ENCODE measurements at places on chromosomes 4 and X.

DNA sequence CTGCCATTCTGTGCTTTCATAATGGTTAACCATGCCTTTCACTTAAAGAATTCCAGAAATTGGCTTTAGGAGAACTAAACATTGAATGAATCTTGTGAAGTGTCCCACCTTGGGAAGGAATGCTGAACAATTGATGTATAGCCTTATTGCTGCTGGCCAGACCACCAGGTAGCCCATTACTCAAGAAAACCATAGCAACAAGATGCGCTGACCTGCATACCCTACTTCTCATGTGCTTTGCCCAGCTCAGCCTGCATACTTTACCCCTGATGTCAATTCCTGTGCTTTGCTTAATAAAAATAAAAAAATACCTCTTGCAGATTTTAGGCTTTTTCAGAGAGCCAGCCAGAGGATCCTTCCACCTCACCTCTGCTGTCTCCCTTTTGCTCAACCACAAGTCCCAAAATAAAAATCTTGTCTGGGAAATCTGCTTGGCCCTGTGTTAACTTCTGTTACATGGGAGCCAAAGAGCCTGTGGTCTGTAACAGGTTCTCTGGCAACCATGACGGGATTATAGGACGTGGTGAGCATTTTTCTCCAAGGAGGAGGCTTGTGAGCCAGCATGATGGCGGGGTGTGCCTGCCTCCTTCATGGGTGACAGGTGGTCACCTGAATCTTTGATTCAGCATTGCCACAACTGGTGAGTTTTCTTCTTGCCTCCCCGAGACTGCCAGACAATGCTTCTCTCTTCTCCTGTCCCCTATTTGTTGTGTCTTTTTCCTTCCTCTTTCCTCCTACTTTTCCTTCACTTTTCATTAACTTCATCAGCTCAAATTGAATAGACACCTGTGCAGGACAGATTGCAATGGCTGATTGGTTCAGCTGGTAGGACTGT, 106.8 kb downstream of the ARSJ start:
- H3K4me3 ChIP-seq = no peak overlapping the region
- H3K27me3 ChIP-seq = no peaks in the 10 kb centered on the region
- H3K4me1 ChIP-seq = peaks cover 2% of the 10 kb centered on the region
- H3K27ac ChIP-seq = no peak overlapping the region
- peak; percentile 65 for DNase-seq

GRCh38 chr4:92304606-92305005, 840 bp downstream of the GRID2 start:
- no peak for DNase-seq
- H3K27me3 ChIP-seq = peaks cover 10% of the 10 kb centered on the region
- peaks cover 5% of the 10 kb centered on the region for H3K4me1 ChIP-seq
- no peak overlapping the region for H3K27ac ChIP-seq
- H3K4me3 ChIP-seq = no peak overlapping the region
- H3K36me3 ChIP-seq = no peaks in the 10 kb centered on the region

DNA sequence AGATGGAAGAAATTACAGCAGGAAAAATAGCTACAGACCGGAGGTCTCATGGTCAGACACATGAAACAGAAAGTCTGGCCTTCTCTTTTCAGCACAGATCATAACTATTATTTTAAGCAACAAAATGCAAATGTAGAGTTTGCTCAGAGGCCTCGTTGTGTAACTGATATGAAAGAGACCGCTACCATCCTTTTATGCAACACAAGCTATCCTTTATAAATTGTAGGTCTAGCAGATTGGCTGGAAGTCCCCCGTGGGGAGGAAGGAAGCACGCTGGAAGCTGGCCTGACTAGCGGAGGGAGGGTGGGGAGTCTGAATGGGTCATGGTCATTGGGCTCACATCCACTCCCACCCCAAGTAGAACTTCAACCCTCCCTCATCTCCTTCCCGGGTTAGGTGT, 27.7 kb downstream of the DMP1 start:
- no peaks in the 10 kb centered on the region for H3K36me3 ChIP-seq
- no peak overlapping the region for H3K4me3 ChIP-seq
- H3K4me1 ChIP-seq = no peaks in the 10 kb centered on the region
- H3K27me3 ChIP-seq = no peaks in the 10 kb centered on the region
- H3K27ac ChIP-seq = no peak overlapping the region

- DNase-seq = no peak
- H3K36me3 ChIP-seq = no peaks in the 10 kb centered on the region
- H3K4me1 ChIP-seq = no peaks in the 10 kb centered on the region
- no peak overlapping the region for H3K27ac ChIP-seq
These were observed 6.3 kb upstream of the OTUD4 start for GRCh38 chr4:145186729-145187128.

DNA sequence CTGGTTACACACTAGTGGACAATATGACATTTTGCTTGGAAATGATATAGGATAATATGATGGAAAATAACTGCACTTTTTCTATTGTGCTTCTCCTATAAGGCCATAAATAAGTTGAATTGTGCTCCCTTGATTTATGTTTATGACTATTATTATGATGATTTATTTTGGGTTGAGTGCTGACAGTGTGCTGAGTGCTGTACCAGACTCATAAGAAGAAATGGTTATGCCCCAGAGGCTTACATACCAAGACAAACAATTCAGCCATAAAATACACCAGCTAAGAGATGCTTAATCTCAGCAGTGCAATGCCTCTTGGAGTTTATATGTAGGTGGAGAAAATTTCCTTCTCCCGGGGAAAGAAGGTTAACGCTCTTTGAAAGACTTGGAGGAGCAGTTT, 199.8 kb upstream of the NOCT start:
- H3K27me3 ChIP-seq = no peaks in the 10 kb centered on the region
- no peaks in the 10 kb centered on the region for H3K4me1 ChIP-seq
- H3K36me3 ChIP-seq = no peaks in the 10 kb centered on the region
- H3K27ac ChIP-seq = no peak overlapping the region
- DNase-seq = no peak
- no peak overlapping the region for H3K4me3 ChIP-seq

GRCh38 chr4:152369902-152370295, 166.0 kb downstream of the FBXW7 start:
- H3K27ac ChIP-seq = no peak overlapping the region
- no peaks in the 10 kb centered on the region for H3K27me3 ChIP-seq
- no peaks in the 10 kb centered on the region for H3K4me1 ChIP-seq
- H3K36me3 ChIP-seq = no peaks in the 10 kb centered on the region

- H3K27me3 ChIP-seq = no peaks in the 10 kb centered on the region
- H3K4me3 ChIP-seq = no peak overlapping the region
- H3K27ac ChIP-seq = no peak overlapping the region
- DNase-seq = no peak
- no peaks in the 10 kb centered on the region for H3K4me1 ChIP-seq
- no peaks in the 10 kb centered on the region for H3K36me3 ChIP-seq
These were observed 3.9 kb upstream of the UBA6 start for GRCh38 chr4:67704843-67705242.

- H3K4me1 ChIP-seq = no peaks in the 10 kb centered on the region
- no peak for DNase-seq
- H3K27me3 ChIP-seq = no peaks in the 10 kb centered on the region
These were observed 2413.6 kb downstream of the PCDH7 start for GRCh38 chr4:33133723-33134122.

- no peaks in the 10 kb centered on the region for H3K4me1 ChIP-seq
- no peak overlapping the region for H3K4me3 ChIP-seq
- no peaks in the 10 kb centered on the region for H3K27me3 ChIP-seq
- H3K36me3 ChIP-seq = no peaks in the 10 kb centered on the region
These were observed 239.3 kb downstream of the C4orf33 start for GRCh38 chr4:129335276-129335675.

- H3K4me3 ChIP-seq = no peak overlapping the region
- no peaks in the 10 kb centered on the region for H3K36me3 ChIP-seq
- peak; percentile 63 for DNase-seq
- H3K4me1 ChIP-seq = no peaks in the 10 kb centered on the region
- H3K27ac ChIP-seq = no peak overlapping the region
These were observed 109.9 kb upstream of the NAP1L5 start for GRCh38 chr4:88807499-88807898.

DNA sequence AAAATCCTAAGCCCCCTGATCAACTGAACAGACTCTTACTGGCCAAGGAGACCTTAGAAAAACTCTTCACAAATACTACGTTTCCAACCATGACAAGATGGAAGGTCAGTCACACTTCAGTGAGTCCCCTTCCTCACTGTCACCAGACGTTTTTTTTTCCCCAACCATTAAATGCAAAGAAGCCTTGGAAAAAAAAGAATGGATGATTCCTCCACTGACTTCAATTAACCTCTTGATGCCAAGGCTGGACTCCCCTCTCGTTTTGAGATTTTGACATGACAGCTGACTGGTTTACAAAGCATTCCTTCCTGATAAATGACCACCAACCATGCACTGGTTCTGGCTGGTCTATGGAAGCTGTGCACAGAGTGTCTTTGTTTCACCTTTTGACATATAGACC, 73.2 kb downstream of the SLC34A2 start:
- H3K4me3 ChIP-seq = no peak overlapping the region
- no peaks in the 10 kb centered on the region for H3K27me3 ChIP-seq
- H3K4me1 ChIP-seq = no peaks in the 10 kb centered on the region

GRCh38 chr4:105652286-105652888, 56.1 kb downstream of the INTS12 start:
- no peak overlapping the region for H3K4me3 ChIP-seq
- DNase-seq = no peak
- no peaks in the 10 kb centered on the region for H3K4me1 ChIP-seq

- no peaks in the 10 kb centered on the region for H3K27me3 ChIP-seq
- no peak overlapping the region for H3K4me3 ChIP-seq
- no peak for DNase-seq
- H3K27ac ChIP-seq = no peak overlapping the region
These were observed 11.5 kb downstream of the CXCL2 start for GRCh38 chr4:74087481-74087880.

- H3K36me3 ChIP-seq = no peaks in the 10 kb centered on the region
- H3K4me3 ChIP-seq = no peak overlapping the region
- H3K27ac ChIP-seq = no peak overlapping the region
- DNase-seq = no peak
- H3K4me1 ChIP-seq = no peaks in the 10 kb centered on the region
These were observed 29.4 kb upstream of the GABRA3 start for GRCh38 chrX:152480269-152481212.

- H3K27ac ChIP-seq = no peak overlapping the region
- no peak for DNase-seq
- no peak overlapping the region for H3K4me3 ChIP-seq
- no peaks in the 10 kb centered on the region for H3K4me1 ChIP-seq
These were observed 372.3 kb downstream of the TMA16 start for GRCh38 chr4:163866728-163867315.

DNA sequence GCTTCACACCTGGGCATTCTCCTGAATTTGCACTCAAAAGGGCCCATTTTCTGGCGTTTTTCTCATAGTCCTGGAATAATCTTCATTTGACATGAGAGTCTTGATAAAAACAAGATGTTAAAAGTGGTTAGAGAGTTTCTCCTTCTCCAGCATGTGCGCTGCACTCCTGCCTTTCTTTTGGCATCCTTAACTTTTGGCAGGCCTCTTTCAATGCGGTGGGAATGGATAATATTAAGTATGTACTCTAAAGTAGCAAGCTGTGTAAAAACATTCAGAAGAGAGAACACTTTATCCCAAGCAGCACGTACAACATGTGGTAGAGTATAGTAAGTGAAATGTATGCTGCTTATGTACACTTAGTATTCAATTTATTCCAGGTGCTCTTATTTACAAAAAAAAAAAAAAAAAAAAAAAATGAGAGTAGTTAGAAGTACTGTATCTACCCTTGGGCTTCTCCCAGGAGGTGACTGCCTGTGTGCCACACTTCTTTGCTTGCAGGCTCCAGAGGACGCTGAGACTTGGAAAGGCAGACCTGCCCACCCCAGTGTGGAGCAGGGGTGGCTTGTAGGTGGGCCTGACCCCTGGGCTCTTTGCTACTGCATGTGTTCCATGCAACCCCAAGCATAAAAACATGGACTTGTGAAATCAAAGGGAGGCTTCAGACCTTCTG, 3.9 kb downstream of the FGF2 start:
- peaks cover 21% of the 10 kb centered on the region for H3K27me3 ChIP-seq
- no peak overlapping the region for H3K27ac ChIP-seq
- no peak for DNase-seq
- H3K4me1 ChIP-seq = peaks cover 2% of the 10 kb centered on the region

- no peak overlapping the region for H3K27ac ChIP-seq
- no peaks in the 10 kb centered on the region for H3K27me3 ChIP-seq
- no peaks in the 10 kb centered on the region for H3K36me3 ChIP-seq
- no peaks in the 10 kb centered on the region for H3K4me1 ChIP-seq
- H3K4me3 ChIP-seq = no peak overlapping the region
These were observed 16.9 kb upstream of the RAP2C start for GRCh38 chrX:132236121-132236520.

DNA sequence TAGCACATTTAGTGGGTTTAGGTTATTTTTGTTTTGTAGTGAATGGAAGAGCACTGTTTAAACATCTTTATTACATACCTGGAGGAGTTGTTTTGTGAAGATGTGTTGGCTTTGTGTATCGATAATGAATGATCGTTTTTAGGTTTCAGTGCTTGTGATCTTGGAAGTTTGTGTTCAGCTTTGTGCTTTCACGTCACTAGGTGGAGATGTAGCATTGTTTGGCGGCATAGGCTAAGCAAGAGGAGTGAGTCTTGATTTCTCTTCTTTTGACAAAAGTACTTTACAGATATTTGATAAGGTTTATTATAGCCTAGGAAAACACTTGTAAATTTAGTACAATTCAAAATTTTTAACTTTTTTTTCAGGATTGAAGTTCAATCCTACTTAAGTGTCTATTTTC, 50.4 kb downstream of the PDK3 start:
- H3K4me1 ChIP-seq = no peaks in the 10 kb centered on the region
- no peaks in the 10 kb centered on the region for H3K27me3 ChIP-seq
- no peak overlapping the region for H3K4me3 ChIP-seq
- no peak overlapping the region for H3K27ac ChIP-seq

DNA sequence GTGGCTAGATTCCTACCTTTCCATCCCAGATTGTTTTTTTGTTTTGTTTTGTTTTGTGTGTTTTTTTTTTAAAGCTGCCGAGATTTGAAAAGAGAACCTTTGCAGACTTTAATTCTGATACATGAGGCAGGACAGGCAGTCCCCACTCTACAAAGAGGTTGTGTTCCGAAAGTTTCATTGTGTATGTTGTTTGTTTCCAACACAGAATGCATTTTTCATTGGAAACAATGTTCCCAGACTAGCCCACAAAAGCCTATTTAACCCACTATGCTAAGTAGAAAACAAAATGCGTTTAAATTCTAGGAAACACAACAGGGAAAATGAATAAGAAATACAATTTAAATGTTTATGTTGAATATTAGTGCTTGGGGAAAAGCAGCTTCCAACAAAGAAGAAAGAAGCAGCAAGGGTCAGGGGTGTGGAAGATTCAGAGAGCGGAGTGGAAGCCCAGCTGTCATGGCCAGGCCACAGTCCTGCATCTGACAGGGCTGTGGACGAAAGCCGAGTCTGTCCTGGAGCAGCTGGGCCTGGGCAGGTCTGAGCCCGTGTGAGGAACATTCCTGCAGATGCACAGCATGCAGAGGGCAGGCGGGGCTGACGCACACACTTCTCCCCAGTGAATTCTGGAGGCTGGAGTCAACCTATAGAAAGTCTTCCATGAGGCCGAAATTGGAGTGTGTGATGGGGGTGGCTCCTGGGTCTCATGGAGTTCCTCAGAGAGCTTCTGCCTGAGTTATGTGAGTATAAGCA, 12.4 kb upstream of the SETD7 start:
- peak; percentile 63 for DNase-seq
- no peak overlapping the region for H3K27ac ChIP-seq
- H3K36me3 ChIP-seq = no peaks in the 10 kb centered on the region
- H3K4me1 ChIP-seq = no peaks in the 10 kb centered on the region

Measured in trophoblast cell (in vitro differentiated cells and primary cell).